ENCODE measurements at places on chromosomes 3 and 15.

- DNase-seq, result no peak
Observed at GRCh38 chr3:127197300-127198189, 4.6 kb downstream of the PRR23E start.

DNA sequence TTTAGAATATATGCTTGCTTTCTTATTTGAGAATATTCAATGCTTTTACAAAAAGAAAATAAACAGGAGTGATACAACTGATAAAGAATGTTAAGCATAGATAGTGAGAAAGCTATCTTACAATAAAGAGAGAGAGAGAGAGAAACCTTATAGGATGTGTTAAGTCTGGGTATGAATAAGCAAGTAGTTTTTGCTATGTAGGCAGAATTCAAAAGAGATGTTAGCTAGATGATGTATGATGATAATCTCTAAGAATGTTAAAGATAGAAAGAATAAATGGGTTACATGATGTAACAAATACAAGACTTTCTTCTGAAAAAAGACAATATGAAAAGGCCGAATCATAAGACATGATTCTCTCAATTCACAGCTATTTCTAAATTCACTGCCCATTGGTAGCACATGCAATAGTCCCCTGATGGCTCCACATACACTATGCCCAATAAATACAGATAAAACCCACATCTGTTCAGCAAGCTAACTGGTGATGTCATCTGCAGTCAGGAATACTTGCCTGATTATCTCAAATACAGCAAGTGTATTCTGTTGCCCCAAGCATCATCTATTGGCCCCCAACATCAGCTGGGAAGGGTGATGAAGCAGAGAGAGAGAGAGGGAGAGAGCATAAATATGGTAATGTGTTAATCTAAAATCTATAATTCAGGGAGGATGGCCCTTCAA lies 169.2 kb upstream of the LYSMD4 start:
- no peak for DNase-seq

DNA sequence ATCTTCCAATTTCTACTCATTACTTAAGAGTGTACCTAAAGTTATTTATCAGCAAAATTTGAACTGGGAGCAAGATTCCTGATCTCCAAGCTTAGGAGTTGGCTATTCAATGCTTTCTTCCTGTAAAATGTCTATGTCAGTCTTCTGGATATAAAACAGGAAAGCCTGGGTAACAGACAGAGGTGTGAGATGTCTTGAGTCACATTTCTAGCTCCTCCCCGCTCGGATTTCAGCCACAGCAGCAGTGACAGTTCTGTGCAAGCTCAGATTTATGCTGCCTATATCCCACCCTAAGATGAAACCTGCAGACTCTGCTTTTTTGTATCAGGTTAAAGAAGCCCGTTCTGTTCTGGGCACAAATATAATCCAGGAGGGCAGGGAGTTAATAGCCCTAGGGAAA lies 2.1 kb upstream of the ARMC8 start:
- DNase-seq, result no peak

DNA sequence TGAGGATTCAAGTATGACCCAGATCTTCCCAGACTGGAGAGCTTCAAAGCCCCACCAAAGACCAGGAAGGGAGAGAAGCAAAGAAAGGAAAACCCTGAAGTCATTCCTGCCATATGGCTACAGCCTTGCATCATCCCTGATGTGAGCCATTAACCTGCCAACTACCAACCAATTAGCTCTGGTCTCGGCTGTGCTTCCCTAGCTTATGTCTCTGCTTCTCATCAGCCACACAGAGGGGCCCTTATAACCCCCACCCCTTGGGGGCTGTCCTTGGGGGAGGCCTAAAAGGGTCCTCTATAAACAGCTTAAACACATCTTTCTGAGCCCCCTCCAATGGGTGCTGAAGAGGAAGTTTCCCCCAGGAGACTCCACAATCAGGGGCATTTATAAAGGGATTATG lies 52.8 kb downstream of the NOX5 start:
- no peak for DNase-seq

- DNase-seq, result no peak
Observed at GRCh38 chr15:100879464-100880138, at the start of gene ALDH1A3. TSS of gene ALDH1A3 (plus strand) at chr15:100879831. CDS start at chr15:100879908, 77 bp downstream.

- DNase-seq, result no peak
Observed at GRCh38 chr15:90681480-90681879, 35.7 kb upstream of the BLM start.

- DNase-seq, result no peak
Observed at GRCh38 chr3:192169332-192169915, 557.9 kb downstream of the FGF12 start.

- no peak for DNase-seq
Observed at GRCh38 chr3:55165278-55165677, 237.4 kb upstream of the LRTM1 start.

DNA sequence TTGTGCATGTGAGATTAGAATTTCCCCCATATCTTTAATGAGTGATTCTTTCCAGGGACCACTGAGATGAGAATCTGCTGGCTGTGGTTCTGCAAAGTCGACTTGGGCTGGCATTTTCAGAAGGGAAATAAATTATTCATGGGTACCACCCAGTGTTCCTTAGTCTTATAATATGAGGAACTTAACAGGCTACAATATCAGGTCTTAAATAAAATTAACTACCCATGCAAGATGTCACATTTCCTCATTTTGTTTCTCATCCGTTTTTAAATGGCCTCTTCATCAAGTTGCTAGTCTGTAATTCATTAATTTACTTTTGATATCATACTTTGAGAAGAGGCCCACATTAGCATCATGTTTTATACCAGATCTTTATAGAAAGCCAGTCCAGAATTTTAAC lies 58.3 kb upstream of the SKOR1 start:
- no peak for DNase-seq

- DNase-seq, result no peak
Observed at GRCh38 chr15:98937413-98938104, 70.0 kb downstream of the PGPEP1L start.

DNA sequence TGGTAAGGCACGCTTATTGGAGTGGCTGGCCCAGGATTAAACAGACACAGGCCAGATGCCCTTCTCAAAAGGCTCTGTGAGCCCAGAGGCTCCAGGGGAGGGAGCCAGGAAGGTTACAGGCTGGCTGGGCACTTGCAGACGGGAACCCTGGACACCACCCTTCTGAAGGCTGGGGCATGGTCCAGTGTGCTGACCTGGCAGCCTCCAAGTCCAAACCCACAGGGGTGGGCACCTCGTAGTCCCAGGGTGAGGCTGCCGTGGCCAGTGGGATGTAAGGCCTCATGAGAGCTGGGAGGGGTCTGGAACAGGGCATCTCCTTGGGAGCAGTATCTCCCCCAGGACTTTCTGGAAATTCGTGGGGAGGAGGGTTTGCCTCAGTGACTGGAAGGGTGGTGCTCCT lies 19.6 kb downstream of the EFCC1 start:
- DNase-seq, result no peak

GRCh38 chr15:34841262-34841725 lies 45.9 kb upstream of the ACTC1 start:
- no peak for DNase-seq

- DNase-seq, result no peak
Observed at GRCh38 chr3:110583373-110583935, 488.2 kb upstream of the NECTIN3 start.

- DNase-seq, result no peak
Observed at GRCh38 chr15:56719774-56720555, 13.3 kb downstream of the ZNF280D start.

DNA sequence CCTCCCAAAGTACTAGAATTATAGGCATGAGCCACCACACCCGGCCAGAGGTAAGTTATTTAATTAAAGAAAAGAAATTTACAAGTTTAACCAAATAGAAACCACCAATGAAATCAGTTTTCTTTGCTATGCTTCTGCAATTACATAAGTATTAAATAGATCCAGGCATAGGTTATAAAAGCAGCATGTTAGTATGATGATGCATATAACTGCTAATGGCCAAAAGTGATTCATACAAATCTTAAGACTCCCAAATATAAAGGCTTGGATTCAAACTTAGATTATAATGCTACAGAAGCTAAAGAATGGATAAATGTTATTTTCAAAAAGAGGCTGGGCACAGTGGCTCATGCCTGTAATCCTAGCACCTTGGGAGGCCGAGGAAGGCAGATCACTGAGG lies 32.8 kb upstream of the HDC start:
- no peak for DNase-seq

GRCh38 chr15:96322536-96323318 lies 7.8 kb upstream of the NR2F2 start:
- DNase-seq, result no peak

DNA sequence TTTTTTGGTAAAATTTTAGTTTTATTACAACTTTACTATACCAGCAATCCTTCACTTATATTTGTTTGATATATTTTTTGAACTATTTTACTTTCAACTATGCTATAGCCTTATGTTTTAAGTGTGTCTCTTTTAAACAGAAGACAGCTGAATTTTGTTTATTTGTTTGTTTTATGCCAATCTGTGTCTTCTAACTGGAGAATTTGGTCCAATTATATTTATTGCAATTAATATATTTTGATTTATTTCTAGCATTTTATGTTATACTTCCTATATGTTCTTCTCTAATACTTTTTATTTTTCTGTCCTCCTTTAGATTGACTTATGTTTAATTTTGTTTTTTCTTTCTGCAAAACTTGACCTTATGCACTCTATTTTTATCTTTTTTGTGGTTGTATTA lies 4.9 kb upstream of the MME start:
- no peak for DNase-seq

DNA sequence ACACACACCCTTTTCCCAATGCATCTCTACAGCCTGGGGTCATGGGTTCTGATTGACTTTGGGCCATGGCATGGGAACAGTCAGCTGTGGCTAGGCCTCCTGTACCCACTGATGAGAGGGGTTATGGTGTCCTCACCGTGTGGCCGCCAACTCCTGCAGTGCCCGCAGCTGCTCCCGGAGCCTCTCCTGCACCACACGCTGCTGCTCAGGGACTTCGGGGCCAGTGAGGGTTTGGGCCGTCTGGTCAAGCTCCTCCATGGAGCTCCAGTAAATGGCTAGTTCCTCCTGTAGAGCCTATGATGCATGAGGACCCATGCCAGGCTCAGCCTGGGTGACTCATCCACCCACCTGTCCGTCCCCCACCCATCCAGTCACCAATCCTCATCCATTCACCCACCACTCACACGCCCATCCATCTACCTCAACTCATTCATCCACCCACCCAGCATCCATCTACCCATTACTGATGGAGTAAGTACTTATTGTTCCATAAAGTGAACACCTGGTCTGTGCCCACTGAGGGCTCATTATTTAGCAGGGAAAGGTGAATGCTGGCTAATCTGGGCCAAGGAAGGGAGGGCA lies 21.6 kb downstream of the SPTBN5 start:
- DNase-seq, result no peak

DNA sequence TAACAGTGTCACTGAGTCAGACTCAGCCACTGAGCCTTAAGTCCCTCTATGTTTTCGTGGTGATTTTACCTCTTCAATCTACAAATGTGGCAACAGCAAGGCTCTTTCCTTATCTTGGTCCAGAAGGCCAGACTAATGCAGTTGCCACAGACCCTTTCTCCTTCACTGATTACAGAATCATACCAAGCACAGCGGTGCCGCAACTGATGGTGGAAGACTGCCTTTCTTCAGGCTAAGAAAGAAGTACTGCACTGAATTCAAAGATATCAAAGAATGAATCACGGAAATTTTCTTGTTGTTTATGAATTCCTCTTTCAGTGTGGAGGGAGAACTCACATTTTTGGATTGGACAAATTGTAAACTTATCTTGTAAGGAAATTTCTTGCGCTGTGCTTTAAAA lies 18.6 kb downstream of the DCP1A start:
- DNase-seq, result no peak

DNA sequence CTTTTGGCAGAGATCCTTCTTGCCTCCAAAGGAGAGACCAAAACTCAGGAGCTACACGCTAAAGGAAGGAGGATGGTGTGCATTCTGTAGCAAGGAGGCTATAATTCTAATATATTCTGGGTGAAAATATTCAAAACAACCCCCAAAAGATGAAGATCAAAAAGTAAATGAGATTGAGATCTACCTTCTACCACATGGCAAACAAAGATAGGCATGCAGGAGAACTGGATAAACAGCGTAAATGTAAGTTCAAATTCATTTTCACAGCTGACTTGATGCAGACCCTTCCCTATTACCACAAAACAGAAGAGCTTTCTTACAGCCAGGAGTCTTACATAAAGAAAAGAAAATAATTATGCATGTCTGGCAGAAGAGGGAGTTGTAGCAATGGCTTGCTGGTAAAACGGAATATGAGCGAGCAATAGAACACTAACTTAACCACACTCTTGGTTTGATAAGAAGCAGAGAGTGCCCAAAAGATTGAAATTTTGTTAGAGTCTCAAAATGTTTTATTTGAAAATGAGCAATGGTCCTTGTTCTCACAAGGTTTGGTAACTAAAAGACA lies 272.7 kb downstream of the MECOM start:
- no peak for DNase-seq

DNA sequence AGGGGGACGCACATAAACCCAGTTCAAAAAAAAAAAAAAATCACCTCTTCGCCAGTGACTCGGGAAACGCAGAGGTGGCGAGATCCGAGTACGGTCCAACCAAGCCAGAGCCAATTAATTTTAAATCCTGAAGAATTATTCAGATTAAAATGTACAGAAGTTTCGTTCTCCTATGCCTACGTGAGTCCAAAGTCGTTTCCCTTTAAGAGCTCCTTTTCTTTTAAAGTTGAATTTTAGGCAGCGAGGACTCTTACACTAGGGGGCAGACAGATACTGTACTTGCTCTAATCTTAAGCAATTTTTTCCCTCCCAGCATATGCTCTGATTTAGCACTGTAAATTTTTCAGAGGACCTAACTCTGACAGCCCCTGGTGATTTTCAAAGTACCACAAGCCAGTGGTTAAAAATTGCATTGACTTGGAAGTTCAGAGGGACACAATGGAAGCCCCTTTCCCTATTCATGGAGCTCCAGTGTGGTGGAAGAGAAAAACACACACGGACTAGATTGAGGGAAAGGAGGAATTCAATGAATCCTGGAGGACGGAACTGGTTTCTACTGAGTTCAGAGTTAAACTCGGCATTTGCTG lies 3.3 kb upstream of the NR2F2 start:
- no peak for DNase-seq

DNA sequence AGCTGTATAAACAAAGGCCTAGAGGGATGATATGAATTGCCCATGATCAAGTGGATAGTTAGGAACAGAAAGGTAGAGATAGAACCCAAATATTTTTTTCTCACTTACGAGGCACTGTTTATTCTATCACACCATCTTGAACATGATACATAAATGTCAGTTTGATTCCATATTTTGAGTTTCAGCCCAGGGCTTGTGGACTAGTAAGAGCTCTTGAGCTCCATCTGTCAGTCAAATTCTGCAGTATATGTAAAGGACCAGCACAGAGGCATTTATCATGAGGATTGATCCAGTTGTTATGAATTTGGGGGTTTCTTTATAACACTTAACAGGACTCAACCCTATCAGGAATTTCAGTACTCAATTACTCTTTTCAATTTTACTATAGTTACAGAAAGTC lies 4.8 kb downstream of the SLC27A2 start:
- DNase-seq, result no peak

- DNase-seq, result no peak
Observed at GRCh38 chr3:55588146-55588765, 101.2 kb upstream of the WNT5A start.

GRCh38 chr3:58570851-58571250 lies 6.3 kb downstream of the FAM107A start:
- no peak for DNase-seq

GRCh38 chr3:47877290-47877689 lies 74.4 kb downstream of the DHX30 start:
- DNase-seq, result no peak
